ENCODE measurements at places on chromosomes 1 and 21. TPM values are rescaled to one million over a fixed set of nuclear protein-coding genes. Genes with fewer than 3 reads are reported as not detected.

The ST6GALNAC5 gene
- 6.7 TPM for total RNA-seq

DNA sequence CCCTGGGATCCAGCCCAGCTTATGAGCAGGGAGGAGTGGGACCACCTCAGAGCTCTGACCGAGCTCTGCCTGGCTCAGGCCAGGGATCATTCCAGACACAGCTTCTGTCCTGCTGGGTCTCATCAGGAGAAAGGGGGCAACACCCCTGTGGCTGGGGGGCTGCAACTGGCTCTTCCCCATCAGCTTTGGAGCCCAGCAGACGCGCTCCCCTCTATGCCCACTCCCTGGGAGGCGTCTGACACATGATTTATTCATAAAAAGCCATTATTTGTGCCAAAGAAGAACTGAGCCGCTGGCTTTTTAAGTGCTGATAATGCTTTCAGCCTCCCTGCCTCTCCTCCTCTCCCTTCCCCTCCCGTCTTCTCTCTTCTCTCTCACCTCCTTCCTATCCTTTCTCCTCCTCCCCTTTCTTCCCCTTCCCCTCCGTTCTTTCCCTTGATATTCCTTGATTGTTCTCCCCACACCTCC, 25.0 kb downstream of the FOXO6 start:
- no peak for DNase-seq

GRCh38 chr1:169468982-169469381, 16.8 kb downstream of the SLC19A2 start:
- peak; percentile 8 for DNase-seq

DNA sequence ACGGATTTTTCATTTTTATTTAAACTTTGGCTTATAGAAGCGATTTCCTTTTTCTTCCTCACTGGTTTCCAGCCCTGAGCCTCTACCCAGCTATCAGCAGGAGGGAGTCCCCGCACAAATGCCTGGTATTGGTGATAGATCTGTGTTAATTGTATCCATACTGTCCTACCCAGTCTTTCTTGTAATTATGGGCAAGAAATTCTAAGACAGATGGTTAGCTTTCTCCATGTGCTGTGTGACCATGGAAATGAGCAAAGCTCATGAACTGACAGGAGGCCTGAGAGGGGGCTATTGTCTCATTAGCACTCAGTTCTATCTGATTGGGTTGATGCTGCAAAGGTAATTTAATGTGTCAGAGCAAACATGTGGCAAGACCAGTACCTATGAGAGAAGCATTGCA, 108.1 kb upstream of the IVNS1ABP start:
- DNase-seq, result no peak

The PALMD gene
- total RNA-seq, result 0.63 TPM

DNA sequence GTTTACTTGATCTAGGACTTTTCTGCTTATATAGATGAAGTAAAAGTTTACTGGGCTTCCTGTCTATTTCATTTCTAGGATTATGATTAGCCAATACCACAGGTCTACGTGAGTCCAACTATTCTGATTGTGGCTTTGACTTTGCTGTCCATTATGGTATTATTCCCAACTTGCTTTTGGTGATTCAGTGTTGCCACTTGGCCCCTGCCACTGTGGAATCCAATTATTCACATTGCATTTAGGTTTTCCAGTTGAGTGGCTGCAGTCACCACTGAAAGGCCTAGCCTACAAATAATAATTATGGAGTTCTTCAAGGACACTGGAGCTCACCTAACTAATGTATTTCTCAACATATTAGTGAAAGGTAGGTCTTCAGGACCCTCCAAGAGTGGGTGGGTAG, 574.3 kb upstream of the USP24 start:
- no peak for DNase-seq

- no peak for DNase-seq
Observed at GRCh38 chr1:151711044-151711800, 5.4 kb downstream of the CELF3 start.

- no peak for DNase-seq
Observed at GRCh38 chr1:207191061-207191460, 87.0 kb downstream of the C4BPA start.

- no peak for DNase-seq
Observed at GRCh38 chr1:24233684-24234600, 46.9 kb upstream of the IFNLR1 start.

DNA sequence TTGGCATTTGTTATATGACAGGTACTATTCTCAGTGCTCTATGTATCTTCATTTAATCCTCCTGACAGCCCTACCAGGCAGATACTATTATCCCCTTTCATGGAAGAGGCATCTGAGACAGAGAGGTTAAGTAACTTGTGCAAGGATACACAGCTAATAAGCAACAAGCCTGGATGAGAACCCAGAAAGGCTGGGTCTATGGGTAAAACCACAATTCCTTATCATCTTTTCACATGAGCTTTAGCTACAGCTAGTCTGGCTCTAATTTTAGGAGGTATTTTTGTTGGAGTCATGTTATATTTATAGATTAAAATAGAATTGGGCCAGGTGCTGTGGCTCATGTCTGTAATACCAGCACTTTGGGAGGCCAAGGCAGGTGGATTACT, 27.7 kb downstream of the DNTTIP2 start:
- no peak for DNase-seq
